ENCODE measurements at places on chromosomes 16 and 17.

DNA sequence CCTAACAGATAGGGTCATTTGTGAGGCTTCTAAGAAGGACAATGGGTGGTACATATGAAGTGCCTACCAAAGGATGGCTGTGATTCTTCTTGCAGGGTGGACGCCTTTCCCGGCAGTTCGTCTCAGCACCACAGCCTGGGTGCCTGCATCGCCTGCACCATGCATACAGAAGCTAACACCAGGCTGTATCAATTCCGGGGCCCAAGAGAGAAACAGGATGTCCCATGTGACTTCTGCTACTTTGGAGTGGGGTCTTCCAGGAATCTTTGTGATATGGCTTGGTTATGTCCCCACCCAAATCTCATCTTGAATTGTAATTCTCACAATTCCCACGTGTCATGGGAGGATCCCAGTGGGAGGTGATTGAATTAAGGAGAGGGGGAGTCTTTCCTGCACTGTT is 251.6 kb upstream of the TNRC6C start:
- peaks cover 6% of the 10 kb centered on the region for H3K36me3 ChIP-seq
- no peak overlapping the region for H3K27ac ChIP-seq
- DNase-seq, result no peak
- no peaks in the 10 kb centered on the region for H3K4me1 ChIP-seq

GRCh38 chr17:40065769-40066510 is 3.2 kb downstream of the THRA start:
- peaks cover 55% of the 10 kb centered on the region for H3K4me1 ChIP-seq
- no peak for DNase-seq
- no peak overlapping the region for H3K27ac ChIP-seq
- peaks cover 33% of the 10 kb centered on the region for H3K27me3 ChIP-seq

GRCh38 chr17:15483431-15483830 is 16.0 kb upstream of the CDRT4 start:
- no peaks in the 10 kb centered on the region for H3K36me3 ChIP-seq
- H3K27me3 ChIP-seq, result no peaks in the 10 kb centered on the region
- H3K4me1 ChIP-seq, result no peaks in the 10 kb centered on the region
- H3K27ac ChIP-seq, result no peak overlapping the region
- no peak for DNase-seq

- peaks cover 14% of the 10 kb centered on the region for H3K27me3 ChIP-seq
- no peaks in the 10 kb centered on the region for H3K36me3 ChIP-seq
- H3K27ac ChIP-seq, result no peak overlapping the region
- peak; percentile 61 for DNase-seq
- H3K4me1 ChIP-seq, result peaks cover 28% of the 10 kb centered on the region
Observed at GRCh38 chr16:47713225-47713595, 252.1 kb downstream of the PHKB start.
